T-helper 17 cell (primary cell): ENCODE measurements at places on chromosomes 4 and X.

GRCh38 chrX:10010686-10011085 lies 43.5 kb downstream of the CLDN34 start:
- no peaks in the 10 kb centered on the region for H3K27me3 ChIP-seq
- peak overlapping the region; percentile 90 for H3K27ac ChIP-seq
- peaks cover 13% of the 10 kb centered on the region for H3K4me1 ChIP-seq
- no peak for DNase-seq
- no peaks in the 10 kb centered on the region for H3K36me3 ChIP-seq

GRCh38 chr4:69957209-69957608 lies 8.3 kb downstream of the CSN2 start:
- no peaks in the 10 kb centered on the region for H3K4me1 ChIP-seq
- H3K27me3 ChIP-seq, result no peaks in the 10 kb centered on the region
- DNase-seq, result no peak
- no peaks in the 10 kb centered on the region for H3K36me3 ChIP-seq
- H3K4me3 ChIP-seq, result no peak overlapping the region

DNA sequence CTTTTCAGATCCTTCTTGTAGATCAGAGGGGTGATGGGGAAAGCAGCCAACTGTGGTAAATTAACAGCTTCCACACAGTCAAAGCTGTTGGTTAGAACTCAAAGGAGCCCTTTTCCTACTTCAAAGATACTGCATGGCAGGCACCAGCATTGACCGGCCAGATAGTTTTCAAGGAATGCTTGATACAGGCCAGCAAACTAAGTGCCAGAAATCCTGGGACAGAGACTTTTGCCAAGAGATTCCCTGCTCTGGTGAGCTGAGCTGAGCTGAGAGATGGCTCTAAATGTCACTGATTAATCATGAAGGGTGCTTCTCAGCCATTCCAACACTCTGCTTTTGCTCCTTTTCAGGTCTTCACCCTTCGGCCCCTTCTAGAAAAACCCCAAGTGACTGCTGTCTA lies 131.6 kb upstream of the MED14 start:
- no peaks in the 10 kb centered on the region for H3K36me3 ChIP-seq
- no peaks in the 10 kb centered on the region for H3K4me1 ChIP-seq
- no peaks in the 10 kb centered on the region for H3K27me3 ChIP-seq
- no peak overlapping the region for H3K4me3 ChIP-seq

DNA sequence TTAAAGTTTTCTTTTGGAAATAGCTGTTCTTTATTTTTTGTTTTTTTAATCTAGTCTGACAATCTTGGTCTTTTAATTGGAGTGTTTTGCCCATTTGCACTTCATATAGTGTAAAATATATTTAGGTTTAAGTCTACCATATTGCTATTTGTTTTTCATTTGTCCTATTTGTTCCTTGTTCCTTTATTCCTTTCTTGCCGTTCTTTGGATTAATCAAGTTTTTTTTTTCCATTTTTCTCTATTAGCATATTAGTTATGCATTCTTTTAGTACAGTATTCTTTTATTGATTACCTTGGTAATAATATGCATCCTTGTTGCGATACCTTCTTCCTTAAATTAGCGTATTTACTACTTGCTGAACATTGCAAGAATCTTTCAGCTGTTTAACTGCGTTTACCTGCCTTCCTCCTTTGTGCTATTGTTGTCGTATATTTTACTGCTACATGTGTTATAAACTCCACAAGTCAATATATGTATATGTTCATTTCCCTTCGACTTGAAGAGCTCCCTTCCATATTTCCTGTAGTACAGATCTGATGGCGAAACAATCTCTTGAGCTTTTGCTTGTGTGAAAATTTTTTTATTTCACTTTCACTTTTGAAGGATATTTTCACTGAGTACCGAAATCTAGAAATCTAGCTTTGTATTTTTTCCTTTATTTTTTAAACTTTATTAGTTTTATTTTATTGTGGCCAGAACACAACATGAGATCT lies 23.9 kb upstream of the RNF212 start:
- peaks cover 36% of the 10 kb centered on the region for H3K27me3 ChIP-seq
- H3K27ac ChIP-seq, result no peak overlapping the region
- DNase-seq, result no peak
- H3K36me3 ChIP-seq, result no peaks in the 10 kb centered on the region
- peak overlapping the region; percentile 87 for H3K4me3 ChIP-seq

DNA sequence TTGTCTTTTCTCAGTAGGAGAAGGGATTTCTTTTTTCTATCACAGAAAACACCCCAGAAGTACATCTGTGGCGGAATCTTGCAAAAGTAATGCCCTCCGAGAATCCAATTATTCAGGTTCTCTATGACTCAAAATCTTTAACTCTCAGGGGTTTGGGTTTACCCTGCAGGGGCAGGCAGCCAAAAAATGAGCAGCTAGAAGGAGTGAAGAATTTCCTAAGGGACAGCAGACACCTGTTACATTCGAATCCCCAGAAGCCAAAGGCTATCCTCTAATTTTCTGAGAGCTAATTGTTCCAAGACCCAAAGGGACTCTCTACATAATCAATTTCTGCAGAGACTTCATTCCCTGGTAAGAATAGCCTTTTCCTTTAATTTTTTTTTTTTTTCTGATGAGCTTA lies 27.5 kb upstream of the CBR4 start:
- H3K27me3 ChIP-seq, result peaks cover 30% of the 10 kb centered on the region
- no peak overlapping the region for H3K27ac ChIP-seq
- peaks cover 3% of the 10 kb centered on the region for H3K36me3 ChIP-seq
- H3K4me1 ChIP-seq, result peaks cover 2% of the 10 kb centered on the region
- DNase-seq, result no peak

GRCh38 chrX:129721870-129722269 lies 16.9 kb upstream of the XPNPEP2 start:
- peak overlapping the region; percentile 41 for H3K27ac ChIP-seq
- DNase-seq, result no peak
- no peaks in the 10 kb centered on the region for H3K36me3 ChIP-seq
- no peaks in the 10 kb centered on the region for H3K27me3 ChIP-seq

GRCh38 chr4:17722356-17722700 lies 59.1 kb downstream of the FAM184B start:
- no peaks in the 10 kb centered on the region for H3K36me3 ChIP-seq
- H3K4me3 ChIP-seq, result no peak overlapping the region
- peaks cover 49% of the 10 kb centered on the region for H3K27me3 ChIP-seq
- H3K27ac ChIP-seq, result no peak overlapping the region
- DNase-seq, result no peak
- no peaks in the 10 kb centered on the region for H3K4me1 ChIP-seq

- no peak for DNase-seq
- no peaks in the 10 kb centered on the region for H3K36me3 ChIP-seq
- no peak overlapping the region for H3K27ac ChIP-seq
- H3K27me3 ChIP-seq, result no peaks in the 10 kb centered on the region
- H3K4me1 ChIP-seq, result no peaks in the 10 kb centered on the region
- H3K4me3 ChIP-seq, result no peak overlapping the region
Observed at GRCh38 chr4:63123441-63123840, 1285.8 kb downstream of the TECRL start.

GRCh38 chr4:85970535-85970934 lies 389.3 kb downstream of the MAPK10 start:
- H3K4me3 ChIP-seq, result no peak overlapping the region
- no peak for DNase-seq
- no peak overlapping the region for H3K27ac ChIP-seq
- no peaks in the 10 kb centered on the region for H3K27me3 ChIP-seq
- H3K4me1 ChIP-seq, result no peaks in the 10 kb centered on the region
- no peaks in the 10 kb centered on the region for H3K36me3 ChIP-seq

DNA sequence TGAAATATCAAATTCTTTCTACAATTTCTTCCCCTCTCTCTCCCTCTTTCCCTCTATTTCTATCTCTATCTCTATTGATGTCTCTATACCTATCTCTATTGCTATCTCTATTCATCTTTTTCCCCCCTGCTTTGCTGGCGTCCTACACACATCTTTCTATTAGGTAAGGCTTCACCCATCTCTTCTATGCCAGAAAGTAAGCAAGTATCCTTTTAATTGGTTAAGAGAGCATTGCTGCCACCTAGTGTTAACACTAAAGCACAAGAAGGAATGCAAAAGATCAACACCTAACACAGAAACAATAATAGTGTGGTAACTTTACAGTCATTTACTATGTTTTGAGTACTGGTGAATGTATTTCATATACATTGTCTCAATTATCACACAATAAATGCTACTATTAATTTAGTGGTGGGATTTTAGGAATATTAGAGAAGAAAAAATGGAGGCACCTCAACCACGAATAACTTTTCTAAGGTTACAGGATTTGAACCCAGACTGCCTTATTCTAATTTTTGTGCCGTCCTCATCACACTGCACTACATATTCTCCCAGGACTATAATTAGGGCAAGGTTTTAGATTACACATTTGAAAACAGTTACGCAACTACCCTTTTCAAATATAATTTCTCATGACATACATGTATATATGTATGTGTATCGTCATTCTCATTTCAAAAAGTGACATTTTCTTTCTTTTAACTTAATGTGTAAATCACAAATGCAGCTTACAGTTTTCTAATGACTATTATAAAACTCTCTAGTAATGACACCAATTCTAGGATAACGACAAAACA lies 3.7 kb upstream of the C4orf36 start:
- H3K36me3 ChIP-seq, result no peaks in the 10 kb centered on the region
- DNase-seq, result no peak
- no peak overlapping the region for H3K4me3 ChIP-seq
- no peak overlapping the region for H3K27ac ChIP-seq

GRCh38 chrX:10725071-10725470 lies 104.7 kb upstream of the MID1 start:
- no peaks in the 10 kb centered on the region for H3K27me3 ChIP-seq
- H3K27ac ChIP-seq, result no peak overlapping the region
- H3K4me3 ChIP-seq, result no peak overlapping the region
- DNase-seq, result no peak
- H3K36me3 ChIP-seq, result no peaks in the 10 kb centered on the region

- H3K27ac ChIP-seq, result no peak overlapping the region
- peaks cover 90% of the 10 kb centered on the region for H3K27me3 ChIP-seq
- peak; percentile 38 for DNase-seq
- no peak overlapping the region for H3K4me3 ChIP-seq
- H3K4me1 ChIP-seq, result peaks cover 9% of the 10 kb centered on the region
Observed at GRCh38 chr4:184168406-184169019, 49.2 kb downstream of the ENPP6 start.

GRCh38 chrX:12999422-12999821 lies 24.5 kb downstream of the TMSB4X start:
- no peak for DNase-seq
- H3K27me3 ChIP-seq, result no peaks in the 10 kb centered on the region
- peaks cover 20% of the 10 kb centered on the region for H3K4me1 ChIP-seq
- no peaks in the 10 kb centered on the region for H3K36me3 ChIP-seq

GRCh38 chr4:47721892-47722575 lies 115.8 kb downstream of the CORIN start:
- H3K36me3 ChIP-seq, result peaks cover 2% of the 10 kb centered on the region
- no peak overlapping the region for H3K4me3 ChIP-seq
- H3K4me1 ChIP-seq, result no peaks in the 10 kb centered on the region
- H3K27me3 ChIP-seq, result peaks cover 67% of the 10 kb centered on the region
- DNase-seq, result no peak

DNA sequence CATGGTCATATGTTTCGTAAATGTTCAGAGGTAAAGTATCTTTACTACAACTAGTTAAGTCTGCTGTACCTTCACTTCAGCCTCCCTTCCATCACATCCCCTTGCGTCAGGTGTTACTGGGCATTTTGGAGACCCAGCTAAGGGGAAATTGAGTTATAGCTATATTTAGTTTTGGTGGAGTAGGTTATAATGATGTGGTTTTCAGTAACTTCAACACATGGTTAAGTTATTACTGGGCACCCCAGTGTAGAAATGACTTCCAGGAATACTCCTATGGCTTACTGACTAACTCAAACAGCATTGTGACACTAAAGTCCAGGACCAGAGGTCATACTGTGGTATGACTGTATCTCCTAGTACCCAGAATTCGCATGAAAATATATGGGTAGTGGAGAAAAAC lies 23.4 kb upstream of the ACSL1 start:
- H3K4me1 ChIP-seq, result peaks cover 2% of the 10 kb centered on the region
- DNase-seq, result no peak
- no peak overlapping the region for H3K27ac ChIP-seq
- H3K36me3 ChIP-seq, result peaks cover 2% of the 10 kb centered on the region

DNA sequence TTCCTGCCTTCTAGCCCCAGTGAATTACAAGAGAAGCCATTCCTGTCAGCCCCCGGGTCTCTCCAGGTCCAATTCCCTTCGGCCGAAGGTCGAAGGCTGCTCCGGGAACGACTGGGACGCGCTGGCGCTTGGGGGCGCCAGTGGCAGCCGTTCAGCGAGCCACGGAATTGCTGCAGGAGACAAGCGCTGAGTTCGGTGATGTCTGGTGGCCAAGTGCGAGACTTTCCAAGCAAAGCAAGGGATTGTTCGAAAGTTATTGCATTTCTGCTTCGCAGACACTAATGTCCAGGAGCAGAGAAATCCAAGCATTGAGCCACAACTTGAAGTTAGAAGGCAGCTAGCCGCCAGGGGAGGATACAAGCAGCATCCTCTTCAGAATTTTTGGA lies 1.1 kb upstream of the DKK2 start:
- peak overlapping the region; percentile 90 for H3K4me3 ChIP-seq
- no peak overlapping the region for H3K27ac ChIP-seq
- peaks cover 8% of the 10 kb centered on the region for H3K36me3 ChIP-seq
- DNase-seq, result no peak
- peaks cover 25% of the 10 kb centered on the region for H3K4me1 ChIP-seq
- H3K27me3 ChIP-seq, result peaks cover 78% of the 10 kb centered on the region

- H3K4me3 ChIP-seq, result no peak overlapping the region
- no peaks in the 10 kb centered on the region for H3K36me3 ChIP-seq
- no peak for DNase-seq
- H3K4me1 ChIP-seq, result peaks cover 4% of the 10 kb centered on the region
Observed at GRCh38 chr4:3312362-3312761, 19.5 kb downstream of the RGS12 start.

DNA sequence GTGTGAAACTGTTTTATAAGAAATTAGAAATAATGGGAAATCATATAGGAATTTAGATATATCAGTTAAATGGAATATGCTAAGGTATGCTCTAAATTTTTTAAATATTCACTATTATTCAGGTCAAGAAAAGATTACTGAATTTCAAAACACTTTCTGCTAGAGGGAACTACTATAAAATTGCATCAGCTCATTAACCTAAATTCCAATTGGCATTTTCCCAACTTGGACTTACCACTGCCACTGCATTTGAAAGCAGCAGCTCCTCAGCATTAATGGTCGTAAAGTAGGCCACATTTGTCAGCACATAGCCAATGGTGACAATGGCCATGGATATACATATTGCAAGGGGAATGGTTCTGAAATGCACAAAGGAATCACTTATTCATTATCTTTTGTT lies 57.3 kb downstream of the SLC7A11 start:
- H3K4me3 ChIP-seq, result no peak overlapping the region
- no peak for DNase-seq
- no peak overlapping the region for H3K27ac ChIP-seq
- no peaks in the 10 kb centered on the region for H3K27me3 ChIP-seq
- H3K36me3 ChIP-seq, result no peaks in the 10 kb centered on the region
- H3K4me1 ChIP-seq, result no peaks in the 10 kb centered on the region

GRCh38 chr4:96389770-96390169 lies 549.9 kb downstream of the PDHA2 start:
- H3K36me3 ChIP-seq, result no peaks in the 10 kb centered on the region
- no peaks in the 10 kb centered on the region for H3K27me3 ChIP-seq
- no peaks in the 10 kb centered on the region for H3K4me1 ChIP-seq

- DNase-seq, result no peak
- no peak overlapping the region for H3K27ac ChIP-seq
- no peaks in the 10 kb centered on the region for H3K27me3 ChIP-seq
- H3K4me1 ChIP-seq, result peaks cover 2% of the 10 kb centered on the region
- peaks cover 2% of the 10 kb centered on the region for H3K36me3 ChIP-seq
Observed at GRCh38 chrX:30690330-30690729, 37.1 kb downstream of the GK start.

GRCh38 chr4:171676555-171677215 lies 136.5 kb upstream of the GALNTL6 start:
- H3K4me3 ChIP-seq, result no peak overlapping the region
- no peak overlapping the region for H3K27ac ChIP-seq
- DNase-seq, result no peak
- H3K4me1 ChIP-seq, result no peaks in the 10 kb centered on the region
